T-helper 1 cell treated with Interleukin-12 subunit alpha and Interleukin-12 subunit beta and Interleukin-4 antibody, amounts not matched to agents 30 ng/mL and 1 ng/mL, for 36 hours (primary cell): ENCODE measurements at places on chromosomes 4 and X. TPM values are rescaled to one million over a fixed set of nuclear protein-coding genes. Genes with fewer than 3 reads are reported as not detected.

ATP10D gene
- 5.6 and 7.2 TPM in 2 replicates for total RNA-seq

CXorf65 gene
- 25.9 and 39.8 TPM in 2 replicates for total RNA-seq

FGF2 gene
- 0.96 and 1.4 TPM in 2 replicates for total RNA-seq

BMP3 gene
- total RNA-seq: not detected in 2 replicates

ZFP42 gene
- total RNA-seq: 0.12 TPM in 1 of 2 replicates, not detected in the other

ADH7 gene
- not detected in 2 replicates for total RNA-seq

SULT1E1 gene
- total RNA-seq: not detected in 2 replicates

RHOXF1 gene
- 0.29 and 0.46 TPM in 2 replicates for total RNA-seq

SPARCL1 gene
- not detected in 2 replicates for total RNA-seq

LRCH2 gene
- not detected in 2 replicates for total RNA-seq

AVPR2 gene
- not detected in 2 replicates for total RNA-seq

ATP6AP2 gene
- total RNA-seq: 75.3 and 76.7 TPM in 2 replicates

ERAS gene
- total RNA-seq: not detected in 2 replicates
